GM04504 (cell line): ENCODE measurements at places on chromosomes 12 and 14.

DNA sequence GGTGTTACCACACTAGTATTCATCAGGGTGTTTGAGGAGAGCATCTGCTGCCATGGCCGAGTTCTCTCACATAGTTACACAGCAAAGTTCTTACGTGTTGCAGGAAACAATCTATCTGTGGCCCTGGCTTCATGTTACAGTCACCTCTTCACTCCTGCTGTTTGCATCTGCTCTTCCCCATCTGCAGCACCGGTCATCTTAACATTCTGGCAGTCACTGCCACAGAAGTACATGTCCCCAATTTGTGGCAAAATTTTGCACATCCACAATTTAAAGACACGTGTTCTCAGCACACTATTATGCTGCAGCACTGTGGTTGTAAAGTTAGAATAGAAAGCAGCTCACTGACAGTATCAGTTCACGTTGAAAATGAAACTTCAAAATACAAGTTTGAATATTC, 23.2 kb downstream of the MAPK1IP1L start:
- no peak for DNase-seq

DNA sequence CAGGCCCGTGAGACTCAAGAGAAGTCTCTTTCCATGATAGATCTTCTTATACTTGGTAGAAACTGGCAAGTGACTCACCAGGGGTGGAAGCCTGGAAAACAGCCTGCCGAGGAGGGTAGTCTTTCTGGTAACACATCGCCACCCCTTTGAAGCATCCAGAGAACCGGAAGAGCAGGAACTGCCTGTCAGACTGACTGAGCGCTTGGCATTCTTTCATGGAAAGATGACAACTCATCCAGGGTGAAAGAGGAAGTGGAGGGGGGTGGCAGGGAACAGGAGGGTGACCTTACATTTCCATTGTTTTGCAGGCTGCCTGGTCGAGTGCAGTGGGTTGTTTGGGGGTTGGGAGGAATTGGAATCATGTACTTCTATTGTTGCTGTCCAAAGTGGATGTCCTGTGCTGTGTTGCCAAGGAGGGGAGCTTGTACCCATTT, 34.5 kb downstream of the PRKCH start:
- no peak for DNase-seq

DNA sequence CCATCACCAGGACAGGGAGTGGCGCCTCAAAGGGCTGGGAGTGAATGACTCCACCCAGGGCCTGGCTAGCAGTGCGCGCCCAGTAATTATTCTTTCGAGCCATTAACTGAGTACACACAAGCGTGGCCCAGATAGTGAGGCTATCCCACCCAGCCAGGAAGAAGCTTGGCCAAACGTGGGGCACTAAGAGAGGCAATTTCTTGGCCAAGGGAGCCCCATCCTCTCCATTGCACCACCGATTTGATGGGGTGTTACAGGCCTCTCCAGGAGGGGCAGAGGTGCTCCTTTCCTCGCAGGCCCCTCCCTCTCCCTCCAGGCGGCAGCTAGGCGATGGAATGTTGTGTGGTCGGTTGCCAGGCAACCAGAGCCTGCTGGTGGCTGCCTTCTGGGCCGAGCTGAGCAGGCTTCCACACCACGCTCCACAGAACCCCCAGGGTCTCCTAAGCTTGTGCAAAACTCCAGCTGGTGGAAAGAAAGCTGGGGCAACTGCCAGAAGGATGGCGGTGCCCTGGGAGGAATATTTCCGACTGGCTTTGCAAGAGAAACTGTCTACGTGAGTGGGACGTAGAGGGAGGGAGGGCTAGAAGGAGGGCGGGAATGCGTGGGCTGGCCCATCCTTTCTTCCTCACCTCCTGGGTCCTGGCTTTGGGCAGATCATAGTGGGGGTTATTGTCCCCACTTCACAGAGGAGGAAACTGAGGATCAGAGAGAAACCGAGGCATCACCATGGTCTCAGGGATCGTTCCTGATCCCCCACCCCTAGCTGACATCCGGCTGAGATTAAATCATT, at the start of gene CFAP73:
Gene CFAP73, plus strand, starts transcription at position 364 of the 790 bp plus-strand sequence. Its CDS starts 134 bp downstream, at position 498.
- peak; percentile 67 for DNase-seq

- no peak for DNase-seq
Measured at GRCh38 chr12:21350975-21351374, 16.3 kb upstream of the SLCO1A2 start.

DNA sequence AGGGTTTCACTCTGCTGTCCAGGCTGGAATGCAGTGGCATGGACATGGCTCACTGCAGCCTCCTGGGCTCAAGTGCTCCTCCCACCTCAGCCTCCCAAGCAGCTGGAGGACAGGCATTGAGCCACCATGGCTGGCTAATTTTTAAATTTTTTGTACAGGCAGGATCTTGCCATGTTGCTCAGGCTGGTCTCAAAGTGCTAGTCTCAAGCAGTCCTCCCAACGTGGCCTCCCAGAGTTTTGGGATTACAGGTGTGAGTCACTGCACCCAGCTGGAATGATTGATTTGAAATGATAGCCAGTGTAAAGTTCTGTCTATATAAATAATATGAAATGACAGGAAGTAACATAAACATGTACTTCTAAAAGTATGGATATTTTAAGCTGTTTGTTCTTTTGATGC, 172.7 kb downstream of the FUT8 start:
- no peak for DNase-seq

DNA sequence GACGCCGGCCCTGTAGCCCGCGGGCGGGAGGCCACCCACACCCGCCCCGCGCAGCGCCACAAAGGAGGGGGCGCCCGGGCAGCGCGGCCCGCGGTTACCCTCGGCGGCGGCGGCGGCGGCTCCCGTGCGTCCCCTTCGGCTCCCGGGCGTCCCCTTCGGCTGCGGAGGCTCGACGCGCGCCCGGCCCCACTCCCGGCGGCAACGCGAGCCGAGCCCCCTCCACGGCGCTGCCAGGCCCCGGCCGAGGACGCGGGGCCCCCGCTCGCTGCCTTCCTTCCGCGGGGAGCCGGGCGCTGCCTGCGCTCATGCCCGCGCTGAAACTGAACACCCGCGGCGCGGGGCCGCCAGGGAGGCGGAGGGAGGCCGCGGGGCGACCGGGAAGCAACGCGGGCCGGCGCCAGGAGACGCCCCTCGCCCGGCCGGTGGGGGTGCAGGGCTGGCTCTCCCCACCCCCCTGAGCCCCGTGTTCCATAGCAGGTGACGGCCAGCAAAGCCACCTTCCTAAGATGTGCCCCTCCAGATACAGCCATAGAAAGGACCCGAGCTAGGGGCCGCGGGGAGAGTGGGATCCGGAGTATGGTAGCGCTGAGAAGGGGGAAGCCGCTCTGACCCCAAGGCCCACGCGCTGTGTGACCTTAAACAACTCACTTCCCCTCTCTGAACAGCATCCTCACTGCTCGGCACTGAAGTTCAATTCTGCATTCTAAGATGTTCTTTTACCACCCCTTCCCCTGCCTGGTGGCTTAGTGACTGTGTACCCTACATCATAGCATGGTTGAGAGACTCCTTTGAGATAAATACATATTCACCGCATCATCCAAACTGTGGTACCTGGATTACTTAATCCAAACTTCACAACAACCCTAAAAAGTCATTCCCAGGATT, 42.8 kb downstream of the KDM2B start:
- no peak for DNase-seq

DNA sequence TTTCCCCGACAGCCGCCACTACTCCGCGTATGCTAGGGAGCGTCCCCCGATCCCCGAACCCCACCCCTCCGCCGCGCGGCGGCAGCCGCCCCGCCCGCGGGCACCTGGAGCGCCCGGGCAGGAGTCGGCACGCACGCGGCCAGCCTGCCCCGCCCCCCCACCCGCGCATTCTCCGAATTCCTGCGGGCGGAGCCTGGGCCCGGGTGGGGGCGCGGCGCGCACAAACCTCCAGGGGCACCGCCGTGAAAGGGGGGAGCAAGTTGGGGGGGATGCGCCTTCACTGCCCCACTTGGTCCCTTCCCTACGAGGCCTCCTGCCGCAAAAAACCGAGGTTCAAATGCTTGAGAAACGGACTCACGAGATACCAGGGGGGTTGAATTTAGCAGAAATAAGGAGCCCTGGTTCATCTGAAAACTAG, 1.7 kb downstream of the AJUBA start:
- no peak for DNase-seq

GRCh38 chr14:89029961-89030694, 205.7 kb downstream of the TTC8 start:
- DNase-seq = no peak
